Right renal pelvis (tissue), 4 donors: ENCODE measurements at places on chromosomes 4 and X. TPM values are rescaled to one million over a fixed set of nuclear protein-coding genes. Genes with fewer than 3 reads are reported as not detected.

Gene MAMLD1
- polyA plus RNA-seq, result 7.4 TPM

GRCh38 chr4:1035510-1035909, 24.1 kb downstream of the FGFRL1 start:
- DNase-seq, result no peak

Gene OTC
- polyA plus RNA-seq, result not detected

Gene TECRL
- polyA plus RNA-seq, result not detected

Gene SSX4
- polyA plus RNA-seq, result not detected

DNA sequence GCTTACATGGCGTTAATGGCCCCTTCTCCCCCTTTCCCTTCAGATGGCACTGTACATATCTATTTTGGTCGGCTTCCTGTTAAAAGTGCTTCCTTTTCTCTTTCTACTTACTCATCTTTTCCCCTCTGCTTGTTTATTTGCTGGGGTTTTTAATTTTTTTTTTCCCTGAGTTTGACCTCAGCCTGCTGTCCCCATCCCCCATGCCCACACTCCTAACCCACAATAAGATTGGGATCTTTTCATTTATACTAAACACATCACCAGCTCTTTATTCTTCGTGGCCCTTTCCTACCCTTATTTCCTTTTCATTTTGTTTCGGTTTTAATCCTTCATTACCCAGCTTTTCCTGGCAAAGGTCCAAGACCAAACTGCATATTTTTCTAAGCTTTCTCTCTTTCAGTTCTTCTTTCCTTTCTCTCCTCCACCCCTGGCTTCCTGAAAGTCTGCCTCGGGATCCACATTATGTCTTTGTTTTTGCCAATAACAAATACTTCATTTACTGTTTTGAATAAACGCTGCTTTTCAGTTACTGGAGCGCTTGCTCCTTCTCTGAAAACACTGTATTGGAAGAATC, 152.0 kb upstream of the USP9X start:
- DNase-seq, result no peak

Gene PABPC5
- 8.1 TPM for polyA plus RNA-seq

DNA sequence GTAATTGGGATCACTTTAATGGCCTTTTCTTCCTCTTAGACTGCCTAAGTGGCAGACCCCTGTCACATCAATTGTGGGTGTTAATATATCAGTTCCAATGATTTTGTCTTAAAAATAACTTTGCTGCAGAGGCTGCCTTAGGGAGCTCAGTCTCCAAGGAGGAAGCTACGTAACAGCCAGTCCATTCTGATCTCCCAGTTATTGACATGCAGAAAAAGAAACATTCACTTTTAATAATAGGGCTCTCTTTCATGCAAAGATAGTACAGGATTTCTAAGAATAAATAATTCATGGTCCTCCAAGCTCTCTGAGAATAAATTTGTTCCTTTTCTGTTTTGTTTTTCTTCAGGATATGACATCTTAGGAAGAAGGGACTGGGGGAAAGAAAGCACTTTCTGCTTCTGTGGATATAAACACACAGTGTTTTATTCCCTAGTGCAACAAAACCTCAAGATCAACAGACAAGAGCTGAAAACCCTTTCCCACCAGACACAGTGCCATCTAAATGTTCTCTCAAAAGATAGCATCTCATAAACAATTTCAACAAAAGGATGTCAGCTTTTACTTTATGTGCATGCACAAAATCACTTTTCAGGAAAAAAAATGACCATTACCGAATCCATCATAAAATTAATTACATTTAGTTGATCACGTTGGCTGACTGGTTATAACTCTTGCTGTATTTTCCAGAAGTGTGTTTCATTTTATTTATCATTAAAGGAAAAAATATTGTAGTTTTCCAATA, 372.4 kb upstream of the SLC7A11 start:
- DNase-seq, result no peak

- DNase-seq, result no peak
Measured at GRCh38 chr4:1950369-1950768, 58.4 kb downstream of the NELFA start.

GRCh38 chr4:153234885-153235284, 30.6 kb downstream of the TRIM2 start:
- no peak for DNase-seq

DNA sequence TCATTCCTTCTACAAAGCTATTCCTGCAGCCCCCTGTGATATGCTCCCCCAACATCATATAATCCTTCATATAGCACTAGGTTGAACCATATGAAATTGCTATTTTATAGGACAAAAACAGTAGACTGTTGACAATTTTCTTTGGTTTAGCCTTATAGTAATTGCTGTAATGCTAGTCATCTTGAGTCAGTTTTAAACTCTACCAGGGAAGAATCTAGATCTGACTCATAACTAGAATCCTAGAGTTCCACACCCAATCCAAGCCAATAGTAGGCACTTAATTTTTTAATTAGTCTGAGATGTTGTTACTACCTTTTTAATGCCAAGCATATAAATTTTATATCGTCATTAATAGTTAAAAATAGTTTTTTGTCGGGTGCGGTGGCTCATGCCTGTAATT, 136.8 kb downstream of the CHRNA9 start:
- DNase-seq, result no peak

Gene TXK
- polyA plus RNA-seq, result 3.4 TPM

Gene RAB39B
- polyA plus RNA-seq, result 2.9 TPM

GRCh38 chrX:130444641-130445336, 43.0 kb downstream of the RBMX2 start:
- DNase-seq, result no peak

DNA sequence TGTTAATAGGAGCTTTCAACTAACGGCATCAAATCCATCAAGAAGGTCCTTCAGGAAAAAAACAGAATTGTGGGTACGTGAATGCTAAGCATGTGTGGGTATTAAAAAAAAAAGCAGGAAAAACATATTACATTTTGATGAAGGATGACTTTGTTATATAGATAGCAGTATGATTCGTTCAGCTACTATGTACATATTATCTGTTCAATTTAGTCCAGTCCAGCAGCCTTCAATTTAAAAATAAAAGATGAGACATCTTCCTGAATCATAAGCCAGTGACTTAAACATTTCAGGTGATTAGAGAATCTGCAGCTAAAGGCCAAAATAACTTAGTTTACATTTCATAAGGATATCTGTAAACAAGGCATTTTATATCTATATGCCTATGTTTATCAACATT, 63.4 kb downstream of the LCORL start:
- no peak for DNase-seq

Gene DMD
- 15.1 TPM for polyA plus RNA-seq

Gene SUPT20HL1
- polyA plus RNA-seq, result not detected

DNA sequence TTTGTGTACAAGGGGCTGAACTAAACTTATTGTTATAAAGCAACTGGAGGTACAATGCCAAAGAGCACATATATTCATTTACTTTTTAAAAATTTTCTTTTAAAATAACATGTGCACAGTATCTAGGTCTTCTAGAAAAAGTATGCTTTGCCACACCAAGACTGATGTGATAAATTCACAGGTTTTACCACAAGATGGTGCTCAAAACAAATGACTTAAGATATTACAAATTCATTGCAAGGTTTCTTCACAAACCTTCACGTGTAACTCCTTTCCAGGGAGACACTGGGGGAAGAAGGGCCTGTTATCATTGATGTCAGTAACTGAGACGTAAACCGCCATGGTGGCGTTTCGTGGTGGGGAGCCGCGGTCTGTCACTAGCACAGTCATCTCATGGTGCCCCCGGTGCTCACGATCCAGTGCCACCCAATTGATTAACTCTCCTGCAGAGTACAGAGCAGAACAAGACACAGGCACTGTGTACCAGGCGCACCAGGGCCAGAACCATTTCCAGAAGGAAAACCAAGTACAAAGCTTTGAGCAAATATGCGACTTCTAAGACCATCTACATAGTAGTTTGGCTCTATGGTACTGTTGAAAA, 162.2 kb downstream of the DCHS2 start:
- DNase-seq, result no peak

- DNase-seq, result no peak
Measured at GRCh38 chrX:136168929-136169735, 21.8 kb downstream of the FHL1 start.

- DNase-seq, result no peak
Measured at GRCh38 chrX:126701380-126701779, 118.1 kb upstream of the PRR32 start.

- no peak for DNase-seq
Measured at GRCh38 chrX:153400146-153401132, 711 bp downstream of the PNMA6E start.

- no peak for DNase-seq
Measured at GRCh38 chrX:136627409-136627808, 20.5 kb upstream of the CD40LG start.

GRCh38 chr4:112931001-112931400, 118.5 kb upstream of the ANK2 start:
- DNase-seq, result no peak

Gene INPP4B
- polyA plus RNA-seq, result 10.6 TPM

Gene SPANXN3
- polyA plus RNA-seq, result not detected

- DNase-seq, result no peak
Measured at GRCh38 chr4:127959794-127960193, 5.2 kb downstream of the MFSD8 start.

Gene MAGEE1
- 6.4 TPM for polyA plus RNA-seq

DNA sequence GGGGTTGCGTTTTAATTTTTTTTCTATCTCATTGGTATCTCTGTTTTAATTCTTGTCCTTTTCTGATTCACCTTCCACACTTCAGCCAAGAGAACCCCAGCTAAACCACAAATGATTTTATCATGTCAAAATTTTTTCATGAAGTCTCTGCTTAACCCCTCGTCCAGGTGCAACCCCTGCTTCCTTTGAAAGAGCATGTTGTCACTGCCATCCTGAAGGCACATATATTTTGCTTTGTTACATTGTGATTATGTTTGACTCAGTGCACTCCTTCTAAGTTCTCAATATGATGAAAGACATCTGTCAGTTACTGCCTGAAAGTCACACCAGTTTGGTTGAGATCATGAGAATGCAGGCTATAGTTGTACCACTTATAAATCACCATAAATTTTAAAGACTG, 99.9 kb upstream of the FMR1 start:
- DNase-seq, result no peak

Gene MAGED4B
- polyA plus RNA-seq, result 83.4 TPM
